ENCODE measurements at places on chromosomes 12 and 14. TPM values are rescaled to one million over a fixed set of nuclear protein-coding genes. Genes with fewer than 3 reads are reported as not detected.

DBX2 gene
- not detected for total RNA-seq

PRR4 gene
- 1.6 TPM for total RNA-seq

CACNA1C gene
- not detected for total RNA-seq

NOXRED1 gene
- not detected for total RNA-seq

SLC38A4 gene
- 0.63 TPM for total RNA-seq

KERA gene
- not detected for total RNA-seq

Data from airway epithelial cell (primary cell).